ENCODE measurements at places on chromosomes 3 and 15.

DNA sequence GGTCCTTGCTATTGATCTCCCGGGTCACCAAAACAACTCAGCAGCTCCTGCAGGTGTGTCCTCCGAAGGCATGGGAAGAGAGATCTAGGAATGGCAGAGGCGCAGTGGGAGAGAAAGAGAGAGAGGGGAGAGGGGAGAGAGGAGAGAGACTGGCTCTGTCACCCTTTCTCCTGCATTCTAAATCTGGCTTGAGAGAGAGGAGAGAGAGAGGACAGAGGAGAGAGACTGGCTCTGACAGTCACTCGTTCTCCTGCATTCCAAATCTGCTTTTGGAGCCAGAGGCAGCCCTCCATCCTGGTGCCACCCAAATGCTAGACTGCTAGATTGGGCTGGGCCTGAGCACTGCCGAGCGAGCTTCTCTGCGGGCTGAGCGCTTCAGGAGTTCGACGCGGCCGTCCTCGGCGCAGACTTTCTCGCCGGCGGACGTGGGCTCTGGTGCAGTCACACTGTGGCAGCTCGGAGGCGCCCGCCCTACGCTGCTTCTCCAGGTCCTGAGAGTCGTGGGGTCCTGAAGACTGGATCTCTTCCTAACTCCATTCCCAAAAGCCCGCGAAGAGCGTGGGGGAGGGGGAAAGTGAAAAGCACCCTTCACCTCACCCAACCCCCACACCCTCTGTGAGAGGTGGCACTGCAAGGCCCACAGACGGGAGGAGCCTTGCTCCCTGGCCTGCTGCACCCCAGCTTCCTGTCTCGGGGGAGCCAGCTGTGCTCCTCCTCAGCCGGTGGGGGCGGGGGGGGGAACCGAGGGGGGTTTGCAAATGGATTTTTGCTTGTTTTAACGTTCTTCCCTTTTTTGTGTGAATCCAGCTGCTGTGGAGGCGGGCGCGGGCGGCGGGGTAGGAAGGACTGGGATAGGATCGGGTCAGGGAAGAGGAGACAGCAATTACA lies 222.3 kb downstream of the MEIS2 start:
- no peak for DNase-seq

GRCh38 chr15:47750030-47750739 lies 32.9 kb downstream of the SEMA6D start:
- no peak for DNase-seq

- DNase-seq = no peak
Measured at GRCh38 chr15:95192923-95193322, 961.6 kb downstream of the MCTP2 start.

DNA sequence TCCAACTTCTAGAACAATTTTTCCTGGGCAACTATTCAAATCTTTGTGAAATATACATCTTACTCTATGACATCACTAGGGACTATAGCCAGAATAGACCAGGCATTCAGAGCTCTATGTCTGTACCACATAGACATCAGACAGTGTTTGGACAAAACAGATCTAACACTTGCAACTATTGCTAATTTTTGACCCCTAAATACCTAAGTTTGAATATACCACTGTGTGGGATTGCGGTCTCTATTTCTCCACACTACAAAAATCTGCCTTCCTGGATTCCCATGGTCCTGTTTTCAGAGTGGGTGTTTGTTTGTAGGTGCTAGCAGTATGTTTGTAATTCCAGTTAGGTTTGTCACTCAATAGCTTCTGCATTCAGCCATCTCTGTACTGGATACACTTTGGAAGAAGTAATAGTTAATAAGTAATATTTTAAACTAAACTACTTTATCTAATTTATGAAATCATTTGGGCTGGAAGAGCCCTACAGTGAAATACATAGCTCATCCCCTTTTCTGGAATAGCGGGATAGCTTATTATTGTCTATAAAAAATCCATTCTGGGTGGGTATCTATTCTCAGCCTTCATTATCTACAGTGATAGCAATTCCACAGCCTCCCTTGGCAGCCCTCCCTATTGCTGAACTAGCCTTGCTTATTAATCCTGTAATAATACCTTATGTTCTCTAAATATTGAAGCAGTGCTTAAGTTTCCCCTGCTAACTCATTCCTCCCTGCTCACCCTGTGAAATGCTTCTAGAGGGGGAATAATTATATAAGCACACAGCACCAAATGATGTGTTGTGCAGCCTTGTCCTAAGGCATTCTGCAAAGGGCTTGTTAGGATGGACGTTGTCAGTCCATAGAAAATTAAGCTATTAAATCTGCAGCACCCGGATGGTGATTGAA lies 49.4 kb downstream of the RBMS3 start:
- no peak for DNase-seq

GRCh38 chr3:48456456-48456855 lies 9.9 kb downstream of the ATRIP start:
- no peak for DNase-seq

DNA sequence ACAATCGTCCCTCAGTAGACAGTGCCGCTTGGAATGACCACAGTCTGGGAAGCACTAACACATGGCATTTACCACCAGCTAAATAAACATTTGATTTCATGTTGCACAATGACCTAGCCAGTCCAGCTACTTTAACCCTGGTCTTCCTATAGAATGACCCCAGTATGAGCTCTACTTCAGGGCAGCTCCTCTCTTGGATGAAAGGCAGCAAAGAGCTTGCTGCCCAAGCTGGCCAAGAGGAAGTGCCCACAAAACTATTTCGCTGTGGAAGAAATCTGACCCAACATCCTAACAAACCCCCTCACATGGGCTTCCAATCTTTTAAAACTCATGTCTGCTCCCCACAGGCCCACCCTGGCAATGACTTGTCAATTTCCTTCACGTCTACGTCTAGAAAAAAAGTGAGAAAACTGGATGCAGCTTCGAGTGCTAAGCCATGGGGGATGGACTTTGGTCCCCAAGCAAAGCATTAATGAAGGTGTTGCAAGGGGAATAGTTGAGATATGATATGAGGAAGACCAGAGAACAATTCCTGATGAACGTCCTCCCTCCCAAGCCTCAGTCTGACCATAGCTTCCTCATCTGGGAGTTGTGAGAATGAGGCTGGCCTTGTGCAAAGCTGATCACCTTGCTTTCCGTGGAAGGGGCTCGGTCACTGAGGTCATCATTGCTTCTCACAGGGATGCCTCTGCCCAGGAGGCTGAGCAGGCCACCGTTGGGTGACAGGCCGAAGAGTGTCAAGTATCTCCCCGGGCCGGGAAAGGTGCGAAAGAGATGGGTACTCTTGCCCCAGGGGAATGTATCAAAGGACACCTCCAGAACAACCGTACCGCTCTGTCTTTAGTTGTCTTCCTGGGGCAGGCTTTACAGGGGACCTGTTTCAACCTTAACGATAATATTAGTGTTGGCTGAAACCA lies 964 bp downstream of the SLC25A20 start:
- no peak for DNase-seq

DNA sequence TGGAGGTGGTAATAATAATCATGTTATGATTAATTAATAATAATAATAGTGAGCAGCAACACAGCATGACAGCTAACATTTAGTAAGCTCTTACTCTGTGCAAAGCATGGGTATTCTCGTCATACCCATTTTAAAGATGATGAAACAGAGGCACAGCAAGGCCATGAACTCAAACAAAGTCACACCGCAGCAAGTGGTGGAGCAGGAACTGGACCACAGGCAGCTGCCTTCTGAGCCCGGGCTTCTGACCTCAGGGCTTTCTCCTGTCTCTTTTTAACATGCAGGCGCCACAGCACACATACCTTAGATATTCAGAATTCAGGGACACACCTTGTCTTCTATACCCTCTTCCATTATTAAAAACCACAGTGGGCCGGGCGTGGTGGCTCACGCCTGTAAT lies 50.7 kb upstream of the SPATA12 start:
- no peak for DNase-seq

DNA sequence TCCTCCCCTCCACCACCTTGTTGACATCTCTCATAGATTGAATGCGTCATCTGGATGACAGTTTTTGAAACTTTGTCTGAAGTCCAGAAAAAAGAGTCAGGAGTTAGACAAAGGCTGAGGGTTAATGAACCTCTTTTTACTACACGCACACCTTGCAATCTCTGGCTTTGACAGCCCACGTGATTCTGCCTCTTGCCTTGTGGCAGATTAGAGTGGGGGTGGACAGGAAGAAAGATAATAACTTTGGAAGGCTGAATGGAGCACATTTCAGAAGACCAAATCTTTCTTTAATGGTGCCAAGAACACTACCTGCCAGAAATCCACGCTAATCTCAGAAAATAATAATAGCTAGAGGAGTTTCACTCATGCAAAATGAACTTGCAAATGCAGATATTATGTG lies 327.9 kb upstream of the TRIM42 start:
- no peak for DNase-seq

DNA sequence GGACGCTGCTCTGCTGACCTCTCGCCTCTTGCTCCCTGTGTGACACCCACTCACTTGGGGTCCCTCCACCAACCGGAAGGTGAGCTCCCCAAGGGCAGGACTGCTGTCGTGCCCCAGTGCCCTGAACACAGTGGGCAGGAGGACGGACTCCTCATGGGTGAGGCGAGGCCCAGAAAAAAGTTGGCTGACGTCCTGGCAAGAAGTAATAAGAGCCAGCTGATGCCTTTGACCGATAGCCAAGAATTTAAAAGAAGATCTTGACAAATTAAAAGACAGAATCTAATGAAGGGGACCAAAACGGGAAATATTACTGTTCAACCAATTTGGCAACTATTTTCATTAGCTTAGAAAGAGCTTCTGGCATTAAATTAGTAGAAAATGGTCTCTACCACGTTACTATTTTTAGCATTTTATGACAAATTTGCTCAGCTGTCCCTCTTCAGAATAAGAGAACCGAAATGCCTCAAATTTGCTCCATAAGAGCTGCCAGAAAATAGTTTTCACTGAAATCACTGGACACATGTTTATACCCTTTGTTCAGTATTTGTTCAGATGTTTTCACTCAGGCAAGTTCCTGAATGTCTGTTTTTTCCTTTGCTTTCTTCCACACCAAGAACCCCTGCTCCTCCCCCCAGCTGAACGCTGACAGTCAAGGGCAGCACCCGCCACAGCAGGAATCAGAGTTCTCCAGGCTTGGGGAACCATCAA lies 60.5 kb downstream of the XXYLT1 start:
- no peak for DNase-seq

GRCh38 chr3:88936831-88937230 lies 170.6 kb upstream of the EPHA3 start:
- DNase-seq = no peak

DNA sequence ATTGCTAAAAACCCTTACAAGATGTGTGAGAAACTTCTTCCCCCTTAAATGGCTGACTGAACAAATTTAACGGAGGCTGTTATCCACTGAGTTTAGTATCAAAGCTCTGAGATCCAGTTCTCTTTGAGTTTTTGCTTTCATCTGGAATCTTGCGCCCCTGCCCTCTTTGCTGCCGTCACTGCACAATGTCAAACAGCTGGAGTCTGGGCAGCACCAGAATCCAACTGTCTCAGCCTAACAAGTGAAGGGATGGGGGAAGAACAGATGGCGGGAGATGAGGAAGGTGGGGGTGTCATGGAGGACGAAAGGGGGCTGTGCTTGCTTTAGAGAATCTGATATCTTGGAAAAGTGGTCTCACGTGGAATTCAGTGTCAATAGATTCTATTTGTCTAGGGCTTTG lies 7.0 kb upstream of the BOC start:
- DNase-seq = no peak

All from cortex of kidney (tissue), 1 donor.